ENCODE measurements at places on chromosomes 6 and 20.

DNA sequence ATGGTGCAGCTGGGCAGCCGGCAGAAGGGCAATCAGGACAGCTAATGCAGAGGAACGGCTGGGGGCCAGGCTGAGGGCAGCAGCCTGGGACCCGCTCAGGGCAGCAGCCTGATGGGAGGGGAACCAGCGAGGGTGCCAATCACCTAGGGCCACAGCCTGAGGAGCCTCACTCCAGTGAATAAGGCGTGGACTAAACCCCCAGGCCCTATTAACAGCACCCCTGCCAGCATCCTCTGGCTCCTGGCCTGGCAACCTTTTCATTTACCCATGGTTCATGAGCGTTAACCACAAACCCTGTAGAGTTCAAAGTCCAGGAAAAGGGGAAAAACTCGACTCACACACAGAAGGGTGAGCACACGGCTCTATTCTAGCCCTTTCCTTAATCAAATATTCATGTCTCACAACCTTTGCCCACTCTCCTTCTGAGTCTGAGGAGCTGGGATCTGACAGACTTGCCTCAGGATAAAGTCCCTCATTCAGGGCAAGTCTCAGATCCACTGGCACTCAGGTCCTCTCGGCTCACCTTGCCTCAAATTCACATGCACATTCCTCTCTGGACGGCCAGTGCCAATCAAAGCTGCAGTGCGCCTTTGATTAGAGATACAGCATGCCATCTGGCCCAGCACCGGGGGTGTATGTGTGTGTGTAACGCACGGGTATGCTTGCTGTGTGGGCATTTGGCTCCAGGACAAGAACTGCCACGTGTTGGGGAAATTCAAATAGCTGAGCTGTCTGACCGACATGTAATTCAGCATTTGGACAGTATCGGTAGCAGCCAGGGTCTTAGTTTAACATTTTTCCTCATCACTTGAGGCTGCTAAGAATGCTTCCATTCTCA is 86.9 kb upstream of the TRAF3IP2 start:
- DNase-seq, result no peak

GRCh38 chr20:31704225-31705119 is 18.2 kb downstream of the BCL2L1 start:
- DNase-seq, result no peak

DNA sequence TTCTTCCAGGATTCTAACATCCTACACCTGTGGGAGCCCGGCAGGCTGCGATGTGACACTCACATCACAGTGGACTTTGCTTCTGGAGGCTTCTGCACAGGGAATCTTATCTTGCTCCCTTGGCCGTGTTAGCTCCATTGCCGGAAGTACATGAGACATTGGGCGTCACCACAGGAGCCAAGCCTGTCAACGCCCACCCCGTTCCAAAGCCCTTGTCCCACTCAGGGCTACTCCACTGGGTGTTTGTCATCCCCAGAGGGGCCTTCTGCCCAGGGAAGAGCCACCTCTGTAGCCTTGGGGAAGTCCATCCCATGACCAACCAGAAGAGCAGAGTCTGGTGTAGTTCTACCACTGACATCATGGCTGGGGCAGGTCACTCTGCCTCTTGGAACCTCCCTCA is 1.7 kb downstream of the RAB44 start:
- no peak for DNase-seq

DNA sequence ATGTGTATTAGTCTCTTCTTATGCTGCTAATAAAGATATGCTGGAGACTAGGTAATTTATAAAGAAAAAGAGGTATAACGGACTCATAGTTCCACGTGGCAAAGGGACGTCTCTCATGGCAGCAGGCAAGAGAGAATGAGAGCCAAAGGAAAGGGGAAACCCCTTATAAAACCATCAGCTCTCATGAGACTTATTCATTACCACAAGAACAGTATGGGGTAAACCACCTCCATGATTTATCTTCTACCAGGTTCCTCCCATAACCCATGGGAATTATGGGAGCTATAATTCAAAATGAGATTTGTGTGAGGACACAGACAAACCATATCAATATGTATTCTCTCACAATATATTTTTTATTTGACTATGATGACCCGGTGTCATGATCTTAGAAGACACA is 109.1 kb downstream of the UTRN start:
- DNase-seq, result no peak

DNA sequence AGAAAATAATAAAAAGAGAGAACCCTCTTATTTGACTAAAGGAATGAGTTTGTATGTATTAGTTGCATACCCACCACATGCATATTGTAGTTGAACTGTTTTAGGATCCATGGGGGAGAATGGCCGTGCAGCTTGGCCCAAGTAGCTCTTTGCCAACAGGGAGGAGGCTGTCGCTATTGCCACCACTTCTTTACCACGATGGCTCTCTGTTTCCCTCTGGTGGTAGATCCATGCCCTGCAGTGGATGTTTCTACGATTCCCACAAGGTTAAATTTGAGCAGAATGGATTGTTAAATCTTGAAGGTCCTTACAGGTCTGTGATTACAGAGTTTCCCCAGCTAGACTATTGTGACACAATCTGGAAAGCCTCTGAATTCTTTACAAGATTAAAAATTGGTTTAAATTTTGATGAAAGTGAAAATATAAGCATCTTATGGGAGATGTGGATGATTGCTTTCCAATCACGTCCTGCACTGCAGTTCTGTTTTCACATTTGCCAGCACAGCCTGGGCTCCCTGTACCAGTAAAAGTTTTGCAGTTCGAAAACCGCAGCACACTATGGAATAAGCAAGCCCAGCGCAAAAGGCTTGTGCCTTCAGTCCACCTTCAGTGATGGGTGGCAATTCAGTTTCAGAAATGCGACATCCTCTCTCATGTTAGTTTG is 34.4 kb upstream of the FNDC1 start:
- peak; percentile 69 for DNase-seq

DNA sequence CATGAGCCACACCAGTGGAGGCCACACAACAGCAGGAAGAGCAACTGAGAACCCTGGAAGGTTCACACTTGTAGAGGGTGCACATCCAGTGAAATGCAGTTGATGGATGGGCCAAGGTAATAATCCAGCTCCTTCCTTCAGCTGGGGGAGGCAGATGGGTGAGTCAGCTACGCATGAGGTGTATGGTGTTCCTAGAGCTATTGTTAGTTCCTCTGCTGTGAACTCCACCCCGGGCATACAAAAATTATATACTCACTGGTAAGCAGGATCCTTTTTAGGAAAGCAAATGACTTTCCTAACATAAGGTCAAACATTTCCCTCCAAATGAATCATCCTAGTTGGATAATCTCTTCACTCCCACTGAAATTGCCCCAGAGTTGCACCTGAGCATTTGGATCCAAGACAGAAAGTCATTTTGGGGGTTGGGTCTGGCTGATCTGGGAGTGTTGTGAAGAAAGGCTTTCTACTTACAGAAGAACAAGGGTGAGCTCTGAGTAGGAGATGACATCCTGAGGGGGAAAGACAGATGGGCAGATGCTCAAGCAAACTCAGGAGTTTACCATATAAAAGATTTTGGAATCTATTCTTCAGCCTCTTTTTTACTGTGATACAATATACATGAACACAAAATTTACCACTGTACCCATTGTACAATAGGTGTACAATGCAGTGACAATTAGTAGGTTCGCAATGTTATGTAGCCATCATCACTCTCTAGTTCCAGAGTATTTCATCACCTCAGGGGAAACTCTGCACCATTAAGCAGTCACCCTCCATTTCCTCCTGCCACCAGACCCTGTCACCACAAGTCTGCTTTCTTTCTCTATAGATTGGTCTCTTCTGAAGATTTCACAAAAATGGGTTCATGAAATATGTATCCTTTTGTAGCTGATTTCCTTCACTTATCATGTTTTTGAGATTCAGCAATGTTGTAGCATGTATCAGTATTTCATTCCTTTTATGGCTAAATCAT is 11.1 kb downstream of the HLA-F start:
- no peak for DNase-seq

DNA sequence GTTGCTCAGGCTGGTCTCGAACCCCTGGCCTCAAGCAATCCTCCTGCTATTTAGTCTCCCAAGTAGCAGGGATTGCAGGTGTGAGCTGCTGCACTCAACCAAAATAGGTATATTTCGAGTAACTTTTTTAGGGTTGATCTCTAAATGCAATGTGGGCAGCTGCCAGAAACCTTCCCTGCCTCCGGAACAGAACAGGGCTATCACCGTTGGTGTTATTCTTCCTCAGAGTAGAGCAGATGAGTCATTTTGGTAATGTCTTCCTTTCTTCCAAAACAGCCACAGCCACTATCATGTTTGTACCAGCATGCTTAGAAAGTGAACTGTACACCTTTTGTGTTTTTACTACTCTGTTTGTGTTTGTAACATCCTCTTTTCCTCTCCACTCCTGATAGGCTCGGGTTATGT is 44.1 kb downstream of the SNX9 start:
- no peak for DNase-seq

- peak; percentile 91 for DNase-seq
Observed at GRCh38 chr6:43246301-43247113, 3.2 kb downstream of the TTBK1 start.

DNA sequence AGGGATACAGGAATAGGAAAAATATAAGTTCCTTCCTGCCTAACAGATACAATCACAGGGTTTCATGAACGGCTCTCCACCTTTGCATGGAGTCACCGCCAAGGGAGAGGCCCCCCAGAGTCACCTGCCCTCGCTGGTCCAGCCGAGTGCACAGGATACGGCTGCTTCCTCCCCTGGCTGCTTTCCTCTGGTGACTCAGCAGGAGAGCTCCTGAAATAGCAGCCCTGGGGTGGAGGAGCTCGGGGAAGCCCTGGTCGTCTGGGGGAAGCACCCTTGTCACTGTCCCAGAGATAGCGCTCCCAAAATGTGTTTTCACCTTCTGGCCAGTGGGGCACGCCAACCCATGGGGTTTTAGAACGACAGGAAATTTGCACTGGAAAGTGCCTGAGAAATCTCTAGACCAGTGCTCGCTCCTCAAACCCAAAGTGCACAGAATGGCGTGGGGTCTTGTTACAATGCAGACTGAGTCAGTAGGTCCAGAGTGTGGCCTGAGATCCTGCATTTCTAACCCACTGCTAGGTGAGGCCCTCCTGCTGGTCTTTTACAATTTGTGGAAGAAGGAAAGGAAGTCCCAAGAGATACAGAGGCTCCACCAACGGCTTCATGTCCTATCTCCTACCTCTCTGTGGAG is 35.9 kb upstream of the FAM50B start:
- DNase-seq, result no peak

GRCh38 chr20:1122388-1123315 is 4.2 kb downstream of the PSMF1 start:
- peak; percentile 31 for DNase-seq

GRCh38 chr6:161747506-161747905 is 473.6 kb upstream of the AGPAT4 start:
- no peak for DNase-seq

GRCh38 chr20:49534255-49534712 is 33.7 kb downstream of the PTGIS start:
- DNase-seq, result peak; percentile 11

GRCh38 chr6:159125014-159125609 is 44.1 kb upstream of the FNDC1 start:
- no peak for DNase-seq

DNA sequence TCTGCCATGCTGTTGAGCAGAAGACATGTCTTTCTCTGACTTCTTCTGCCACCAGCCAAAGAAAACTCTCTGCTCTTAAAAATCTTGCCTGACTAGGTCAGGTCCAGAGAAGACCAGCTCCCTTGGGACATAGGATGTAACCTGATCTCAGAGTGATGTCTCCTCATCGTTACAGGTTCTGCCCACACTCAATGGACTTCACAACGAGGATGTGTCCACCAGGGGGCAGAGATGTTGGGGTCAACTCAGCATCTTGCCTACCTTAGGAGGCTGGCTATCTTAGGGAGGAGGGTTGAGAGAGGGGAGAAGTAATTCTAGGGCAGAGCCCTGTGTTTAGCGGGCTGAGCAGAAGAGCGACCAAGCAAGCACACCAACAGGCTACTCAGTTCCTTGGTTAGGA is 207.6 kb upstream of the CDH4 start:
- DNase-seq, result no peak

GRCh38 chr20:53575481-53576194 is 18.0 kb downstream of the ZNF217 start:
- DNase-seq, result no peak

- DNase-seq, result no peak
Observed at GRCh38 chr6:24851086-24851485, 52.4 kb upstream of the ARMH2 start.

DNA sequence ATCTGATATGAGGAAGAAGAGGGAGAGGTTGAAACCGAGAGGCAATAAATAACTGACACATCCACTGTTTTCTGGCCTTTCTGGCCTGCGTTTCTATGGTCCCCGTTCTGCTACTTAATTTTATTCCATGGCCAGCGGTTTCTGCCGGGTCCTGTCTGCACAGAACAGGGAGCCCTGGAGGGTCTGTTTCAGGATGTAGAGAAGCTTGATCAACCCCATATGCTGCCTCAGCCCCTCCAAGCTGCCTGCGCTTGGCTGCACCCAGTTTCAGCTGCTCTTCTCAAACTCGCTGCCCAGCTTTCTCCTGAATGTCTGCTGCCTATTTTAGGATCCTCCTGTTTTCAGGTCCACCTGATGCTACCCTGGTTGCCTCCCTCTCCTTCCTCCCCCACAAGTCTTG is 18.5 kb upstream of the PACSIN1 start:
- DNase-seq, result no peak

DNA sequence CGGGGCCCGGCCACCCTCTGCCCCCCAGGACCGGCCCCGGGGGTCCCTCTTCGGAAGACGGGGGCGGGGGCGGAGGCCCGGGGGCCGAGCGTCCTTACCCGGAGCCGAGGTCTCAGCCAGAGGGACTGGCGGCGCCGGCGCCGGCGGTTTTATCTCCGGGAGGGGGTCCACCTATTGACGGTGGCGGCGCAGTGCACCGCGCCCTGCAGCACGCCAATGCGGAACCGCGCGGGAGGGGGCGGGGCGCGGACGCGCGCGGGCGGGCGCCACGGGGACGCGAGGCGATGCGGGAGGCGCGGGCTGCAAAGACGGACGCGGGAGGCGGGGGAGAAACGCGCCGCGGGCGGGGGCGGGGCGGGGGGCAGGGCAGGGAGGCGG is at the start of gene EEF1A2:
Gene EEF1A2 (minus strand): TSS at position 124 of the 378 bp plus-strand sequence. CDS start 1,320 bp downstream, outside the sequence.
- DNase-seq, result no peak

DNA sequence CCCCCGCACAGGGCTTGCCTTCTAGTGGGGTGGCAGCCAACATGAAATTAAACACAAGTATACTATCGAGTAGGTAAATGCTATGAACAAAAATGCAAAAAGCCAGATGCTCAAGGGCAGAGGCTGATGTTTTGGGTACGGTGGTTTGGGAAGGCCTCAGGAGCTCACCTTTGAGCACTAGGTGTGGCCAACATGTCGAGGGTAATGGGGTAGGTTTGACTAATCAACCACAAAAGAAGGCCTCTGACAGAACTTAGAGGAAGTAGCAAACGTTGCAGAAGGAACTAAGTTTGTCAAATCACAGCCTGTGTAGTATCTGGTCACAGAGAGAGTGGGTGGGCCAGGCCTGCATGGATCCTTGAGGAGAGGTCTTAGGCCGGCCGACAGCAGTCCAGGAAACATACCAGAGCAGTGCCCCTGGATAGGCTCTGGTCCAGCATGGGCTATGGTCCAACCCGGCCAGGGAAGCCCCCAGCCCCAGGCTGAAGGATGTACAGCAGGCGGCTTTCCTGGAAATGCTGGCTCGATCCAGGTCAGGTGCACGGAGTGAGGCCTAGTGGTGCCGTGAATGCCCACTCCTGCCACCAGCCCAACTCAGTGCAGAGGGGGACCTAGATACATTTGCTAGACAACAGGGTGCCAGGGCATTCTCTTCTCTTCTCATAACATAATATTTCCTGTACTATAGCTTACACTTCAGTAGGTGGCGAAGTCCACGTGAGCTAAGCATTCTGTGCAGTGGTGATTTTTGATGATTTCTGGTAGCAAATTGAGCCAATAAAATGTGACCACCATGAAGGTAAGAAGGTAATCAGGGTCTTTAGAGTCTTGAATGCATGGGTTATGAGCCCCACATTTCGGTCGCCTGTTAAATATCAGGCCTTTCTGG is 56.3 kb upstream of the CD93 start:
- no peak for DNase-seq

- DNase-seq, result peak; percentile 82
Observed at GRCh38 chr6:100479179-100480035, 14.7 kb upstream of the SIM1 start.
